ENCODE measurements at places on chromosomes 12 and 14.

DNA sequence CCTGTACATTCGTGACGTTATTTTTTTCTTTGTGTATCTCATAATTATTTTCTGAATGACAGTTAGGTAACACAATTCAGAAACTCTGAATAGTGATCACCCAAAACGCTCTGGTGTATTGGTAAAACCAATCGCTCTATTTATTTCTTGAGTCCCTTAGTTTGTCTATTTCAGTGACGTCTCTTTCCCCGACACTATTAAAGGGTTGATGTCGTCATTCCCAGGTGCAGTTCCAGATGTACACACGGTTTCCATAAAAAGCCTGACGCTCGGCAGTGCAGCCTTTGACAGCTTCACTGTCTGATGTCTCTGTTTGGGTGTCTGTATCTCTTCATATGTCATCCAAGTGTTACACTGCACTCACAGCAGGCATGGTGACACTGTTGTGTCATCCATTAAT lies 701.4 kb downstream of the TMEM121 start:
- DNase-seq: no peak

DNA sequence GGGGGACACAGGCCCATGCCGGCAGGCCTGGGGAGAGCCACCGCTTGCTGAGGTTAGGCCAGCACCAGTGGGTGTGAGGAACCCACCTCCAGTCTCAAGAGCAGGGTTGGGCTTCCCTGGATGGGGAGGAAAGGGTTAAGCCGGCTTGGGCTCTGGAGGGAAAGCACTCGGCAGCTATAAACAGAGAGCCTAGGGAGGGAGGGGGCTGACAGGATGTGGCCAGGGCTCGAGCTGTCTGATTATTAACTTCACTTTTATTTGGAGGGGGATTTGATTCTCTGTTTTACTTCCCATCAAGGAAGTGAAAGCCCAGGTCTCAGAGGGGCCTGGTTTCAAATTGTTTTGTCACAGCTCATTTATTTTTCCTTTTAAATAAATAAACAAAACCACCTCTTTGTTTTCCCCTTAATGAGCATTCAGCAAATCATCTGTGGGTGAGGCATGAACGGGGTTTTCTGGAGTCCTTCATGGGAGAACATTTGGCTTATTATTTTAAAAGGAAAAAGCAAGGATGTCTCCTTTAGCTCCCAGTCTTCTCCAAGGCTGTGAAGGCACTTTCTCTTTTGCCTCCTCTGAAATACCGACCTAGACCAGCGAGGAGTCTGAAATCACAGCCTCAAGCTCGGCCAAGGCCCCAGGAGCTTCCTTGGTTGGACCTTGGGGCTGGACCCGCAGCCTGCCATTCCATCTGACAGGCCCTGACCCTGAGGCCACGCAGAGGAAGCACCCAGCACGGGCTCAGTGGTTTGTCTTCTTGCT lies 21.9 kb upstream of the ZFP36L1 start:
- peak; percentile 65 for DNase-seq

DNA sequence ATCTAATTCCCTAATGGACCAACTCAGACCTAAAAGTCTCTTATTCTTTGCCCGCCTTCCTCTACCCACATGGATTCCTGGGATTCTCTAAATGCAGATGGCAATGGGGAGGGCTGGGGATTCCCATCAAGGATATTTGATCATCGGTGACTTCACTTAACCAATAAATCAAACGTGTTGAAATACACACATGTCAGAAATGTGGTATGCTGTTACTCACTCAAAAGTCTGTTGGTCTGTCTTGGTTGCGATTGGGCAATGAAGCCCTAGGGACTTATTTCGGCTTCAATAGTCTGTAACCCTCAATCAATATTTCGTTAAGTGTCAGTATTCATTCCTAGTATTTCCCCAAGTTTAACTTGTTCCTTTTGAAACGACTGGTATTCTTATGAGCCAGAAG lies 117.2 kb upstream of the DIO3 start:
- no peak for DNase-seq

DNA sequence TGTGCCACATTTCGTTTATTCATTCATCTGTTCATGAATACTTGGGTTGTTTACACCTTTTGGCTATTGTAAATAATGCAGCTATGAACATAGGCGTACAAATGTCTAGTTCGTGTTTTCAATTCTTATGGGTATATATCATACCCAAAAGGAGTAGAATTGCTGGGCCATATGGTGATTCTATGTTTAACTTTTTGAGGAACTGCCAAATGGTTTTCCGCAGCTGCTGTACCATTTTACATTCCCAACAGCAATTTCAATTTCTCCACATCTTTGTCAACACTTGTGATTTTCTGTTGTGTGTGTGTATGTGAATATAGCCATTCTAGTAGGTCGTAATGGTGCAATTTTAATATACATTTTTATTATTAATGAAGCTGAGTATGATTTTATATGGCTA lies 326.2 kb downstream of the ETNK1 start:
- DNase-seq: no peak

DNA sequence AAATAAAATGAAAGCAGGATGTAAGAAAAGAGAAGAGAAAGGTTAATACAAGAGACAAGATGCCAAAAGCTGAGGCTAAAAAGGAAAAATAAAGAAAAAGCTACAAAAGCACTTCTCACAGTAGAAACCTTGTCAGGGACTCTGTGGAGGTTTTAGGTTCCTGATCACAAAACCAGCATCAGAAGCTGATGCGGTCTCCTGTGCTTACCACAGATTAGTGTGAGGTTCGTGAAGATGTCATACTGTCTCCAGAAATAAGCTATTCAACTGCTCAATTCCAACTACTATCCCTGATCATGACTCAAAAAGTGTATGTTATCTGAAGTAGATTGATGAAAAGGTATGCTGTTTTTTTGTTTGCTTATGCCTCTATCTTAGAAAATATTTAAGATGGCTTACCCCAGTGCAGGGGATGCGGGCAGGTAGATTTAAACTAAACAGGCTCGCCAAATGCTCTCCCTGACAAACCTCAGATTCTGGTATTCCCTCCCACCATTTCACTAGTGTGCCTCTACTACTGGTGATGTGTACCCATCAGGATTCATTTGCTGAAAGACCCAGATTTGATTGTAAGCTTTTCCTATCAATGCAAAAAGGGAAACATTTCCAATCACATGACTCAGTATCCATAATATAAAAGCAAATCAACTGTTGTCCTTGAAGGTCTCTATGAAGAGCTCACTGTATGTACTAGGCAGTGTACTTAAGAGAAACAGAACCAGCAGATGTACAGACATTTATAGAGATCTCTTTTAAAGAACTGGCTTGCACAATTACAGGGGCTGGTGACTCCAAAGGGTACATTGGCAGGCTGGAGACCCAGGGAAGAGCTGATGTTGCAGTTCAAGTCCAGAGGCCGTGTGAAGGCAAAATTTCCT lies 169.5 kb upstream of the FOXN3 start:
- no peak for DNase-seq
